Mucosa of descending colon (tissue), 3 donors: ENCODE measurements at places on chromosomes 16 and 17. TPM values are rescaled to one million over a fixed set of nuclear protein-coding genes. Genes with fewer than 3 reads are reported as not detected.
A peak's percentile ranks its signal among the peaks of the same experiment; 100 is the strongest.

The TMC7 gene
- total RNA-seq, result 9.2 TPM

DNA sequence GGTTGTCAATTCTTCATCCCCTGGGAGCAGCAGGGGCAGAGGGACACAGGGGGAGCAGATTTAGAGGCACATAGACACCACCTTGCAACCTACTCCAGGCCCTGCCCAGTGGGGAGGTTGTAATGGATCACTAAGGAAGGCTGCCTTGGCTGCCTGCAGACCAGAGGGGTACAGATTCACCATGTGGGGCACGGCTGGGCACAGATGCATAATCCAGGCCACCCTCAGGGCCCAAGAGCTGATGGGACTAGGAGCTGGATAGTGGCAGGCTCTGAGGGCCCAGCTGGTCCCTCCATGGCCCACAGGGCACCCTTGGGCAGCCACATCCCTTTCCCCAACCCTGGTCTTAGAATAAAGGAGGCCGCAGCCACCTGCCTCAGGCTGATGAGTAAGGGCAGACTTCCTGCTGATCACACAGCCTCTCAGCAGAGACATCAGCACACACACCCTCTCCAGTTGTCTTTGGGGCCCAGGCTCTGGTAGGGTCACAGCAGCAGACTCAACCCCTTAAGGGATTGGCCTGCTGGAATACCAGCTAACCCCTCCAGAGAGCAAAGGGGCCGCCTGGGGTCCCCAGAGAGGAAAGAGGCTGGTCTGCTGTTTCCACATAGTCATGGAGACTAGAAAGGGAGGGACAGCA, 224.9 kb downstream of the GSG1L start:
- no peak for DNase-seq

GRCh38 chr17:61814485-61814884, 48.8 kb downstream of the BRIP1 start:
- DNase-seq, result no peak

- DNase-seq, result no peak
Measured at GRCh38 chr16:12667909-12668308, 135.8 kb downstream of the CPPED1 start.

DNA sequence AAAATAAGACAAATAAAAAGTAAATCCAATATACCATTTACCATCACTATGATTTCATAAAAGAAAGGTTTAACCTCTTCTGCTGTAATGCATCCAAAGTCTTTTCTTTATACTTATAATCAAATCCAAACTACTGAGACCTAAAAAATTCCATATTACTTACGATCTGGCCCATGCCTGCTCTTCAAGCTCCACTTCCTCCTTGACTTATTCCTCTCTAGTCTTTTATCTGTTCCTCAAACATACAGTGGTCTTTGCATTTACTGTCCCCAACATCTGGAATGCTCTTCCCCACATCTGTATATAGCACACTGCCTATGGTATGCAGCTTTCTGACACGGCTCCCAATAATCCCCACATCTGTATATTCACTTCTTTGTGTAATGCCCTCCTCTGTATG, 33.8 kb downstream of the PCTP start:
- DNase-seq, result no peak

- no peak for DNase-seq
Measured at GRCh38 chr16:64880006-64880405, 241.9 kb downstream of the CDH11 start.

DNA sequence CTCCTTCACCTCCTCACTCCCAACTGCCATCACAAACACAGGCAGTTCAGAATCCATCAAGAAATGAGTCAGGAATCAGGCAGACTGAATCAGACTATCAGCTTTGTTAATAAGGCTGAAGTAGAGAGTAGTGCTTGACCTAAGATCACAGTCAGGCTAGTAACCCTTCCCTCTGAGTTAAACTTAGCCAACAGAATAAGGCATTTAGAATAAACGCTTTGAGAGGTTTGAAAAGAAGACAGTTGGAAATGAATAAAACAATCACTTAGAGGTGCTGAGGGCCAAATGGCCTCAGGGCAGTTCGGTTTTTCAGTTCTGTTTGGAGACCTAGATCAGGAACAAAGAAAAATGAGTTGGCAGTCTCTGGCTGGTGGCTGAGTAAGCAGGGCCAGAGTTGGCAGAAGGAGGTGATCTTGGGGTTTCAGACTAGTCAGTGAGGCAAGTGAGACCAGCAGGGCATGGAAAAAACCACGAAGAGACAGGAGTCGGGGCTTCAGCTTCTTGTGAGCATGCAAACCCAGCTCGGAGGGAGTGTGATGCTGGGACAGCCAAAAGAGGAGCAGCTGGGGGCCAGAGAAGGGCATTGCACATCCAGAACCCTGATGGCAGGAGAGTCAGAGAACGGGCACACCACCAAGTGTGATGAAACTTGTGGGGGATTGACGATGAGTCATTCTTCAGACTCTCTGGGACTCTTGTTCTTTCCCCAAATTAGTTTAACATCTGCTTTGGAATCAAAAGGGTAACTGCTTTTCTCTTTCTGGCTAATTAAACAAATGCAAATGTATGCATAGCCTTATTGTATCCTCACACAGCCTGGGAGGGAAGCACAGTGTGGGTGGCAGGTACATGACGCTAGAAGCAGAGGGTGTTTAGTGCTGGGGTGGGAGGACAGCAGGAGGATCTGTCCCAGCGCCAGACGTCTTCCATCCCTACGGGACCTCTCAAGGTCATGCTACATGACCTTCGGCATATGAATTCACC, 54.8 kb downstream of the SPECC1 start:
- DNase-seq, result peak; percentile 66

The CTRL gene
- total RNA-seq, result 0.80 TPM

The NATD1 gene
- 11.1 TPM for total RNA-seq

GRCh38 chr16:88698646-88699045, 7.6 kb downstream of the RNF166 start:
- no peak for DNase-seq

DNA sequence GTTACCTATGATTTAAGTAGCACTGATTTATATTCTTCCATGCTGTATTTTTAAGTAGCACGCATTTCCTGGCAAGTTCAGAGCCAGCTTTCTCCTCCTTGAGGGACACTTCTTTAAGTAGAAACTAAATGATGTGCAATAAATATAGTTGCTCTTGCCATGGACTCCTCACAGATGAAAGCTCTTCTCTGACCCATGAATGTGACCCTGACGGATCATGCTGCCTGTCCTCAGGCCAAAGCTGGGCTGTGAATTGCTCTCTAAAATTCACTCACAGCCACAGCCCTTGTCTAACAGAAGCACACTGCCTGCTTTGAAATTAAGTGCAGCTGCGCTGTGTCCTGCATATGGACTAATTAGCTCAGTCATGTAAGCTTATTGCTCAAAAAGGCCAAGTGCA, 438.8 kb downstream of the PMP22 start:
- DNase-seq, result no peak
